Thymus (tissue), 14 donors: ENCODE measurements at places on chromosomes 3 and 15. TPM values are rescaled to one million over a fixed set of nuclear protein-coding genes. Genes with fewer than 3 reads are reported as not detected.

Gene GRAMD2A
- total RNA-seq = 0.47 TPM

GRCh38 chr3:137768361-137769321, 4.5 kb downstream of the SOX14 start:
- DNase-seq = no peak

DNA sequence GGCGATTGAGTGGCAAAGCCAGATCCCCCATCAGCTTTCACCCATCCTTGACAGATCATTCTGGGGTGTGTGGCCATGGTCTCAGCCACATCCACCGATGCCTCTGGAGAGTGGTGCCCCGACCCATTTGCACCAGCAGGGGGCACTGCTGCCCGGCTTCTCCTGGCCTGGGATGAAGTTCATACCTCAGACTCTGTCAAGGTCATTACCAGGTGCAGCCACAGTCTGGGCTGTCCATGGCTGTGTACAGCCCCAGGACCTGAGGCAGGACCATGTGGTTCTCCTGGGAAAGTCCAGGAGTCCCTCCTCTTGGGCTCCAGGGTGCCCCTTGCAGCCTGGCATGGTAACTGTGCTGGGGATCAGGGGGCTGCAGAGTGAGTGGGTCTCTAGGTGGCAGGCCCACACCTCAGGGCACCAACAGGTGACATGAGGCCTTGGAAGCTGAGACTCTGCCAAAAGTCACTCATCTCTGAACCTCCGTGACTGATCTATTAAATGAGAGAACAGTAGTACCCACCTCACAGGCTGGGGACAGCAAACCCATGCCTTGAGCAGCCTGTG, 67.2 kb downstream of the CACNA2D2 start:
- peak; percentile 74 for DNase-seq

- DNase-seq = no peak
Measured at GRCh38 chr15:70505936-70506912, 257.1 kb downstream of the UACA start.

DNA sequence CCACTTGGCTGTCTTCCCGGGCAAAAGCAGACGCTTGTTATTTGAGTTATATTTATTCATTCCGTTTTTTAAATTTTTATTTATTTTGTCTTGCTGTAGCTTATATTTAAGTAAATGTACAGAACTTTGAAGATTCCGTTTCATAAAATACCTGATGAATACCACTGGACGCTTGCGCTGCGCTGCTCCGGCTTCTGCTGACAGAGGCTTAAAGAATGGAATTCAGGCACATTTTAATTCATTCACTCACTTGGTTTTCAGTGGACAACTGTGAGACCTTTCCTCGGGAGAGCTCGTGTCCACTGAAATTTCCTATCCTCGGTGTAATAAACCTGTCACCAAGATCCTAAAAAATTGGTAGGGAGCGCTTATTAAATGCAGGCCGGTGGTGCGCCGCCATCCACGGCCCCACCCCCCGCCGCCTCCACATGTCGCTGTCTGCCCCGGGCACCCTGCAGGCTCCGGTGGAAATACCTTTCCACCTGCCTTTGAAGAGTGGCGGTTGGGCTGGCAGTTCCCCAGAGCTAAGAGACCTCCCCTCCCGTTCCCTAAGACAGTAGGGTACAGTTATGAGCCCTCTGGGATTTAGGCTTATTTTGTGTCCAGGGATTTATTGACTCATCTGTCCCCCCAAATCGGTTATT, 62.5 kb upstream of the UBE2E1 start:
- no peak for DNase-seq

GRCh38 chr3:38297947-38298711, 16.0 kb downstream of the SLC22A14 start:
- no peak for DNase-seq

DNA sequence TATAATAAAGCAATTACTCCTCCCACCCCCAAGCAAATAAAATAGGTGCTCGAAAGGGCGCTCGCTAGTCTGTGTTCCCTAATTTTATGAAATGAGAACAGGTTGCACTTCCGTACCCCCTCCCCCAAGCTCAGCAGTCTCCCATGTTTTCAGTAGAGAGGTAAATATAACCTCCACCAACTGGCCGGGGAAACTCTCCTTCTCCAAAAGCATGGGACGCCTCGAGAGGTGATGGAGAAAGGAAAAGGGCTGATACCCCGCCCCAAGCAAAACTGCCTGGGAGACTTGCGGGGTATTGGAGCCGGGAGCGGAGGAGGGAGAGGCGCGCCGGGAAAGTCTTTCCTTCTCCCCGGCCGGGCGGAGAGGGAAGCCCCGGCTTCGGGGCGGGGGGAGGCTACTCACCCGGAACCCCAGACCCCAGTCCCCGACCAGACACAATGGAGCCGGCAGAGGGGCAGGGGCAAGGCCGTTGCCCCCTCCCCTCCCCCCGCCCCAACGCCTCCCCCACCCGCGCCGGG, 605 bp downstream of the DCUN1D1 start:
- no peak for DNase-seq

GRCh38 chr15:87564681-87565080, 691.9 kb downstream of the NTRK3 start:
- no peak for DNase-seq

DNA sequence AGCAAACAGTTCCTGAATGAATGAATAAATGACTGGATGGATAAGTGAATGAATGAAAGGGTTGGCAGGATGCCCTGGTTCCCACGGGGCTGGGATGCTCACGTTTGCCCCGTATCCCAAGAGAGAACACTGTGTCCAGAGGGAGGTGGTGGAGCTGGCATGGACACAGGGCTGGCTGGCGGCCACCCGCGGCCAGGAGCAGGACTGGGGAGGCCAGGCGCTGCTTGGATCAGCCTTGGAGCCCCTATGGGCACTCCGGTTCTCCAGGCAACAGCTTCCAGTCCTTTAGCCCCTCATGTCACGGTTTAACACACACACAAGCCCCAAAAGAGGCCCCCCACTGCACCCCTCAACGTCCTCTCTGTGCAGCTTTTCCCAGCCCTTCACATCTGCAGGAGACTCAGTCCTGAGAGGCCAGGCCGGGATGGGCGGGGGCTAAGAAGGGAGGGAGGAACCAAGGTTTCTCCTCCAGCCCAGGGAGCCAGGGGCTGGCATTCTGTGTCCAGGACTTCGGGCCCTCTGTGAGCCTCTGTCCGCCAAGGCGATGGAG, 86.0 kb upstream of the ALDH1L1 start:
- DNase-seq = no peak

GRCh38 chr15:40446144-40446543, 5.4 kb downstream of the BAHD1 start:
- DNase-seq = no peak

Gene ONECUT1
- not detected for total RNA-seq

Gene CNBP
- 307 TPM for total RNA-seq

DNA sequence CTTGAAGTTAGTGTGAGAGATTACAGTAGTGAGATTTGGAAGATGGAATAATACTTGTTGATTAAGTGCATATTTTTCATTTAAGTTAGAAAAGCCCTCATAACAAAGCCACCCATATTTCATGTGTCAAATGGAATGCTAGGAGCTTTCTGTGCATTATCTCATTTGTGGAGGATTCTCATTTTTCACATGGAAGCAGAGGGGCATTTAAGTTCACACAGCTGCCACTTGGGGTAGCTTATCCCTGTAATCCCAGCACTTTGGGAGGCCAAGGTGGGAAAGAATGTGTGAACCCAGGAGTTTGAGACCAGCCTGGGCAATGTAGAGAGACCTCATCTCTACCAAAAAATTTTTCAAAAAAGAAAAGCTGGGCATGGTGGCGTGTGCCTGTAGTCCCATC, 55.2 kb downstream of the RAB7A start:
- DNase-seq = no peak

DNA sequence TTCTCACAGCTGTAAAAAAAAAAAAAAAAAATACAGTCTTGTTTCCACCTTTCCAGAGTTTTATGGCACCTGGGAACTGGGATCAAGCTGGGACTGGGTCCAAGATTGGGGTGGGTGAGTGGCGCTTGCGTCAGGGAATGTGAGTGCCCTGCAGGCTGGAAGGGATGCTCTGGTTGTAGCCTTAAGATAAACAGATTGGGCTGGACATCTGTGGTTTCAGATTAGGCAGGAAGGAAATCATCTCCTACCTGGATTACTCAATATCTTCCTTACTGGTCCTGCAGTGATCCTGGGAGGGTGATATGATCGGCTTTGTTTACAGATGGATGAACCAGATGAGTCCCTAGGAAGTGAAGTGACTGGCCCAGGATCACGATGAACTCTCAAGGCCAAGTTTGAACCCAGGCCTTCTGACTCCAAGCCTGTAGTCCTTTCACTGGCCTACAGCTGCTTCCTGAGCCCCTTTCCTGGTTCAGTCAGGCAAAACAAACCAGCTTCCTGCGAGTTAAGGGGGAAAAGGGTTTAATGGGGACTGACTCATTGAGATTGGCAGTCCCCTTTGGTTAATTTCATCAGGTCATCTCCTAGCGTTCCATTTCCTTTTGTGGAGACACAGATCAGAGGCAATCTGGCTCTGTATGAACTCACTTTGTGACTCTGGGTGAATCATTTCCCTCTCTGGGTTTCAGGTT, 179.8 kb downstream of the THSD4 start:
- DNase-seq = no peak
